ENCODE measurements at places on chromosomes 3 and 15.

DNA sequence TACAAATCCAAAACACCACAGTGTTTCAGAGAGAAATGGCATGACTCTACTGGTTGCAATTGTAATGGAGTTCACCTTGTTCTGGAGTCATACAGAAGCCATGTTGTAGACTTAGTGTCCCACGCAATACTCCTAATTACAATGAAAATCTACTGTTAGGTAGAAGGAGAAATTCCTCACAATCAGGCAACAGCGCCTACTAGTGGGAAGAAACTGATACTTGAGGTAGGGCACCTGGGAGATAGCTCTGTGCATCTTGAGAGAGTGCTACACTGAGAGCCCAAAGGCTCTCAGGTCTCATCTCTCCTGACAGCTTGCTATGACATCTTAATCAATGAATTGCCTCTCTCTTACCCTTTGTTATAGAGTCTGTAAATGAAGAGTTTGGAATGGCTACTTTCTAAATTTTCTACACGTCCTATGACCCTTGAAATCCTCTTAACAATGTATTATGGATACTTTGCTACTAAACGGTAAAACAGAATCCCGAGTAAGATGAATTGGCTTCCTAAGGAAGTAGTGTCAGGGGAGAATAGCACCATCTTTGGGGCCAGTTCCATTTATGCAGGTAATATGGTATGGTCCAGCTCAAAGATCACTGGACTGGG, 422.7 kb upstream of the TPRG1 start:
- DNase-seq: no peak

DNA sequence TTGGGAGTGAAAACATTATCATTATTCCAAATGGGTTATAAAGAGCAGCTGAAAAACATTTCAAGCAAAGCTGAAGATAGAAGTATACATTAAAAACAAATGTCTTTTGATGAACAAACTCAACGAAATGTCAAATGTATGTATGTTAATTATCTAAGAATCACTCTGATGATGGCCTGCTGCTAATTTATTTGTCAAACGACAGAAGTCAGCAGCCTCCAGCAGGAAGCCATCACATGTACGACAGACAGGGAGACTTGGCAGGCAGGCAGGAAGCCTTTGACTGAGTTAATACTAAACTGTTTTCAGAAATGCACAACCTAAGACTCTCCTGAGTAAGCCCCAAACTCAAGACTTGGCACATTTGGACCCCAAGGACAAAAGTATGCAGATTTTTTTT, 491.1 kb downstream of the ZNF385D start:
- no peak for DNase-seq

DNA sequence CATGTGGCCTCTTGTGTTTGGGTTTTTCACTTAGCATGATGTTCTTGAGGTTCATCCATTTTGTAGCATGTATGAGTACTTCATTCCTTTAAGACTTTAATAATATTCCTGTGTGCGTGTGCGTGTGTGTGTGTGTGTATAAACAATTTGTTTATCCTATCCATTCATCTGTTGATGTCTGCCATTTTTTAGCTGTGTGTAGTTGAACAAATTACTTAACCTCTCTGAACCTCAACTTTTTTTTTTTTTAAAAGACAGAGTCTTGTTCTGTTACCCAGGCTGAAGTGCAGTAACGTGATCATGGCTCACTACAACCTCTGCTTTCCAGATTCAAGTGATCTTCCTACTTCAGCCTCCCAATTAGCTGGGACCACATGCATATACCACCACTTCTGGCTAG, 47.3 kb downstream of the EBLN2 start:
- DNase-seq: no peak

DNA sequence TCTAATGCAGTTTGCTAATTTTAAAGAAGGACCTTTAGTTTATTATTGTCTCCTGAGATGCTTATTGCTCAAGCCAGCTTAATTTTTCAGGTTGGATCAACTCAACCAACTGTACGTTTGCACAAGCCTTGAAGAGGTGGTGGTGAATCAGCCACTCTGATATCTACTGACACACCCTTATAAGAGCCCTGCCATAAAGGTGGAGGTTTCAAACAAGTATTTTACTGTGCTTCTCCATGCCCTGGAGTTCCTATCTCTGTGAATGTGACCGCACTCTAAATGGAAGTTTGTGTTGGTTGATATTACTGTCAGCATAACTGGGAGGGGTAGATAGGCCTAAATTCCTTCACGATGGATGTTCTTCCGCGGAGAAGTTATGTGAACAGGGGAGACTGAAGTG, 297.3 kb upstream of the UBE2E1 start:
- DNase-seq: no peak

GRCh38 chr15:37053166-37053565, 47.2 kb downstream of the MEIS2 start:
- no peak for DNase-seq

GRCh38 chr15:100880139-100880896, 687 bp downstream of the ALDH1A3 start:
- no peak for DNase-seq

DNA sequence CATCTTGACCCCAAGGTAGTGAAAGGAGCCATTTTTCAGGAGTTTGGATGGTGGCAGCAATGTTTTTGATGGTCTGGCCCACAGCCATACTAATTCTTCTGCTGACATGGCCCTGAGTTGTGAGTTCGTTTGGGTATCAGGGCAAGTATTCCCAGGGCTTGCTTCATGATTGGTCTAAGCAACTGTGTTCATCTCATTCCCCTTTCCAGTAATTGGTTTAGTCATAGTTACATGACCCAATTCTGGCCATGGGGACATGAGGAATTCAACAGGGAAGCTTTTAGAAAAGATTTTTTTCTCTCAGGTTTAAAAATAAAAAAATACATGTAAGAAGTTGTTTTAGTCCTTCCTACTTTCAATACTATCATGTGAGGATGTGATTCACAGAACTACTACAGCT, 150.5 kb upstream of the NPHP3 start:
- no peak for DNase-seq

- no peak for DNase-seq
Measured at GRCh38 chr3:116256843-116257485, 188.3 kb downstream of the LSAMP start.

Data from amniotic stem cell (primary cell).